Ascending aorta (tissue), 2 donors: ENCODE measurements at places on chromosomes 12 and 14. TPM values are rescaled to one million over a fixed set of nuclear protein-coding genes. Genes with fewer than 3 reads are reported as not detected.

DNA sequence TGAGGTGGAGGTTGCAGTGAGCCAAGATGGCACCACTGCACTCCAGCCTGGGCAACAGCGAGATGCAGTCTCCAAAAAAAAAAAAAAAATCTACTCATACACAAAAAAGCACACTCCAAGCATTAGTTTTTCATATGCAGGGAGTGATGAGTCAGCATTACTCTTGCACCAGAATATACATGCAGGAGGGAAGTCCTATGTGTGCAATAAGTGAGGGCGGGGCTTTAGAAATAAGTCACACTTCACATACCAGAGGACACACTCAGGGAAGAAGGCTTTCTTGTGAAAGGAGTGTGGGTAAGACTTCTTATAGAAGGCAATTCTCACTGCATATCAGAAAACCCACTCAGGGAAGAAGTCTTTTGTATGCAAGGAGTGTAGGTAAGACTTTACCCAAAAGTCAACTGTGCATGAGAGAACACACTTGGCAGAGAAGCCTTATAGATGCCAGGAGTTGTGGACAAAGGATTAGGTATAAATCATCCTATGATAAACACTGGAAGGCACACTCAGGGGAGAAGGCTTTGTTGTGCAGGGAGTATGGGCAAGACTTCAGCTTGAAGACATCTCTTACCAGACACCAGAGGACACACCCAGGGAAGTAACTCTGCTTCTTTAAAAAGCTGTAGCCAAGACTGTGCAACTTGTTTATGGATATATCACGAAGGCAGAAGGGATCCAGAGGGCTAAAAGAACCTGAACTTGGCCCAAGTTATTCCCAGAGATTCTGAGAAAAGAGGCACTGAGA, 50.5 kb downstream of the ATF7 start:
- no peak for DNase-seq

GRCh38 chr12:57905812-57906475, 35.4 kb upstream of the ATP23 start:
- no peak for DNase-seq

GRCh38 chr12:124864326-124864752, 675 bp upstream of the SCARB1 start:
- no peak for DNase-seq

GRCh38 chr12:76313299-76313698, 34.9 kb downstream of the BBS10 start:
- no peak for DNase-seq

DNA sequence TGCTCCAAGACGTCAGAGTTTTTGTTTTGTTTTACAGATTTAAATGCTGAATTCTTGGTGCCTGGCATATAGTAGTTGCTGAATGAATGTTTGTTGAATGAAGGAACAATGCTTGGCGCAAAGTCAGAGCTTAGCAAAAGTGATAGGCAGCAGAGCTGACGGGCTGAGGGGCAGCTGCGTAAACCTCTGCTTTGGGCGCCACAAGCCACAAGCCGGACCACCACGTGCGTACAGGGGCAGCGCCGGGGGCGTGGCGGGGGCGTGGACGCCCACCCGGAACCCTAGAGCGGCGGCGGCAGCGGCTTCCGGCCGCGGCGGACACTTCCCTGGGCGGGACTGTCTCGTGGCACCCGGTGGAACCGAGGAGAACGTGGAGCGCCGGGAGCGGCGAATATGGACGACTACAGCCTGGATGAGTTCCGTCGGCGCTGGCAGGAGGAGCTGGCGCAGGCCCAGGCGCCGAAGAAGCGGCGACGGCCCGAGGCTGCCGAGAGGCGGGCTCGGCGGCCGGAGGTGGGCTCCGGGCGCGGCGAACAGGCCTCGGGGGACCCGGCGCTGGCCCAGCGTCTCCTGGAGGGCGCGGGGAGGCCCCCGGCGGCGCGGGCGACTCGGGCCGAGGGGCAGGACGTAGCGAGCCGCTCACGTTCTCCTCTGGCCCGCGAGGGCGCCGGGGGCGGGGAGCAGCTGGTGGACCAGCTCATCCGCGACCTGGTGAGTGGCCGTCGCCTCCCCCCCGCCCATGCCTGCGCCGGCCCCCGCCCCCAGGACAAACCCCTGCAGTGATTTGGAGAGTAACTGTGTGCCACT, at the start of gene FBXW8:
FBXW8 (plus strand) TSS at position 306 of the 807 bp plus-strand sequence; CDS start at position 394, 88 bp downstream.
- peak; percentile 80 for DNase-seq

DNA sequence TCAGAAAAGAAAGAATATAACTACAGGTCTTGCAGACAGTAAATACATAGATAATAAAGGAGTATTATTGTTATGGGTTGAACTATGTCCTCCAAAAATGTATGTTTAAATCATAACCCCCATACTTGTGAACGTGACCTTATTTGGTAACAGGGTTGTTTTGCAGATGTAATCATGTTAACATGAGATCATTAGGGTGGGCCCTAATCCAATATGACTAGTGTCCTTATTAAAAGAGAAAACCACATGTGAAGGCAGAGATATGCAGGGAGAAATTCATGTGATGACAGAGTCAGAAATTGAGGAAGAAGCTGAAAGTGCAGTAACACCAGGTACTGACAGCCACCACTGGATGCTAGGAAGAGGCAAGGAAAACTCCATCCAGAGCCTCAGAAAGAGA, 29.0 kb downstream of the MAGOHB start:
- no peak for DNase-seq

DNA sequence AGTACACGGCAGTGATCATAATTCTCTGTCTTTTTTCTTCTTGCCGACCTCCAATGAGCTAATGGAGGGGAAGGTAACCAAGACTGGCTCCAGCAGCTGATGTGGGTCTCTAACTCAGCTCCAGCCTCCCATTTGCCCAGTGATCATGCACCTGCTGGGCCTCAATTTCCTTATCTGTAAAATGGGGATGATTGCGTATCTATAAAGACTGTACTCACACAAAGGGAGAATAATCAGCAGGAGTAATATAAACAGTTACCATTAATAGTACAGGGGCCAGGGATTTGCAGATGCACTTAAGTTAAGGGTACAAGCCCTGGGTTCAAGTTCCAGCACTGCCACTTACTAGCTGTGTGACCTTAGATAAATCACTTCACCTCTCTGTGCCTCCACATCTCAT, 204.9 kb upstream of the LHX5 start:
- DNase-seq, result no peak

DNA sequence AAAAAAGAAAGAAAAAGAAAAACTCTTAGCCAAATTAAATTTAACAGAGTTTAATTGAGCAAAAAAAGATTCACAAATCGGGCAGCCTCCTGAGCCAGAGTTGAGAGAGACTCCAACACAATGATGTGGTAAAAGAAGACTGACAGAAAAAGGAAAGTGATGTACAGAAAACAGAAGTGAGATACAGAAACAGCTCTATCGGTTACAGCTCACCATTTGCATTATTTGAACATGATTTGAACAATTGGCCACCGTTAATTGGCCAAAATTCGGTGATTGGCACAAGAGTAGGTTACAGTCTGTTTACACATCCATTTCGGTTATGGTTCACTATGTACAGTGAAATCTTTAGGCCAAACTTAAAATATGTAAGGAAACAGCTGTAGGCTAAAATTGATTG, 117.7 kb downstream of the SPTSSA start:
- DNase-seq, result no peak

DNA sequence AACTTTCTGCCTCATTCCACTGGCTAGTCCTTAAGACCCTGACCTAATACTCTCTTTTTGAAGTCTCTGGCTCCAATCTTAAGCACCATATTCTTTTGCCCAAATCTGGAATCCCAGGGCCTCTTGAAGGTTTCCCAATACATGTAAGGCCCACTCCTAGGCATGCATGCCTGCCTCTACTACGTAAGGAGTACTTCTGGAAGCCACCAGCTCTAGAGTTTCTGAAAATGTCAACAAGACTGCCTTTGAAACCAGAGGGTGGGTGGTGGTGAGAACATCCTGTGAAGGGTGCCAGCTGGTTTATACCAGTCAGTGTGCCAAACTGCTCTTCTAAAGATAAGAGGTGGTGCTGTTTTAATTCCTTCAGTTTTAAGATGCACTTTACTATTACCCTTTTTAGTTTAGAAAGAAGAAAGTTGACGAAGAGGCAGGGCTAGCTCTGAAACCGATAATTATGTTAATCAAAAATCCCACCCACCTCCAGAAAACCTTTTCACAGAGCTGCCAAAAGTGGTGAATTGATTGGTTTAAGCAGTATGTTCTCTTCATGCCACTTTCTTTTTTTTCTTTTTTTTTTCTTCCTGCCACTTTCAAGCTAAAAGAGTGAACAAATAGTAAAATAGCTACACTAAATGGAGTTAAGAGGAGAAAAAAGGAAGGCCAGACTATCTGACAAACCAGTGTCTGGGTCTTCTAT, 8.7 kb upstream of the WDR89 start:
- DNase-seq, result no peak

GRCh38 chr14:45057881-45058364, 26.0 kb upstream of the PRPF39 start:
- DNase-seq, result no peak

GRCh38 chr12:75482646-75483045, 2.1 kb downstream of the GLIPR1 start:
- no peak for DNase-seq

GRCh38 chr12:66397574-66398290, 95.4 kb downstream of the HELB start:
- no peak for DNase-seq

DNA sequence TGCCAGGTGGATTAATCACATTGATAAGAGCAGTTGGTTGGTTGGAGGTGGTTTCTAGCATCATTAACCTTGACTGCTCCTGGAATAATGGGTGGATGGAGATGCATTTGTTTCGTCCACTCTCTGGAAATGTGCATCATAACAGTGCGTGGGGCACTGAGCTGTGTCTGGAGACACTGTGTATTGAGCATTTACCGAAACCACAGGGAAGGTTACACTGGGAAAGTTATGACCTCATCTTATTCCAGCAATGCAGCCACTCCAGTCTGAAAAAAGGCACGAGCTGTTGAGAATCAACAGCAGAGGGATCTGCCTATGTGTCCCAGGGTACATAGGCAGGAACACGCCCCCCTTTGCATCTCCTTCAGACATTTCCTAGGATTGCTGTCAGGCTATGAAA, 27.2 kb downstream of the RNFT2 start:
- no peak for DNase-seq

DNA sequence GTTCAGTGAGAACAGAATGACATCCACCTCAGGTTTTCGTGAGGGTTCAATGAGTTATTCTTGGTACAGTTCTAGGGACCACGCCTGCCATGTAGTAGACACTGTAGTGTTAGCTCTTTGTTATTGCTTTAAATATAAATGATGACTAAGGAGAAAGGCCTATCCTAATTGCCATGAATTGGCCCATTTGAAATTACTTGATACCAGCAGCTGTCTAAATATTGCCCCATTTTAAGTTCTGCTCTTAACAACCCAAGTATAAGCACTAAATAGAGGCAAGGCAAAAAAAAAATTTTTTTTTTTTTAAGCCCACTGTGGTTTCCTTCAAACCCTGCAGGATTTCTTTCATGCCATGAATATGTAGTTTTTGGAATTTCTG, 84.5 kb downstream of the BORCS5 start:
- DNase-seq, result no peak

DNA sequence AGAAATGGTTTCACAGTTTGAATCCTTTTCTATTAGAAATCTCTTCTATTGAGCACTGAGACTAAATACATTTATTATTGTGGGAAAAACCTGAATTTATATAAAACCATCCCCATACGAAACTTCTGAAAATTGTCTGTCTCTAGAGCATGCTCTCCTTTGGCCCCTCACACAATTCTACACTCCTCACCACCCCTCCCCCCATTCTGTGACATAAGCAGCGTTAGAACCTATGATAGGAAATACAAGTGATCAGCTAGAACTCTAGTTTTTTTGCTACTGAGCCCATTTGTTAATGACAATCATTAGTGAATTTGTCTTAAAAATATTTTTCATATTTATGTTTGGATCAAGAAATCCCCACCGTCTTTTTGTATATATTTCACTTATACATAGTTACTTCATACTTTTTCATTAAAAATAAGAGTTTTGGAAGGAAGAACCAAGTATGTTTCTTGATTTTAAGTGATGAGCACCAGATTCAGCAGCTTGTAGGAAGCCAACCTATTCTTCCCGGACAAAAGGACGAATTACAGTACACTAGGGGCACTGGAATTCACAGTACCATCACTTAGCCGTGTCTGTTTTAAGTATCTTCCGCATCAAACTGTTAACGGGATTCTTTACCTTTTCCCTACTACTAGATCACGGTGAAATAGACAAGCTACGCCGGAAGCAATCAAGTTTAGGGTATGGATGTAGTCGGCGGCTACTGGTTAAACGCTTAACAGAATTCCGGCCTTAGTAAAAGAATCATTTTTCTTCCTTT, 724 bp downstream of the GTSF1 start:
- DNase-seq, result no peak

DNA sequence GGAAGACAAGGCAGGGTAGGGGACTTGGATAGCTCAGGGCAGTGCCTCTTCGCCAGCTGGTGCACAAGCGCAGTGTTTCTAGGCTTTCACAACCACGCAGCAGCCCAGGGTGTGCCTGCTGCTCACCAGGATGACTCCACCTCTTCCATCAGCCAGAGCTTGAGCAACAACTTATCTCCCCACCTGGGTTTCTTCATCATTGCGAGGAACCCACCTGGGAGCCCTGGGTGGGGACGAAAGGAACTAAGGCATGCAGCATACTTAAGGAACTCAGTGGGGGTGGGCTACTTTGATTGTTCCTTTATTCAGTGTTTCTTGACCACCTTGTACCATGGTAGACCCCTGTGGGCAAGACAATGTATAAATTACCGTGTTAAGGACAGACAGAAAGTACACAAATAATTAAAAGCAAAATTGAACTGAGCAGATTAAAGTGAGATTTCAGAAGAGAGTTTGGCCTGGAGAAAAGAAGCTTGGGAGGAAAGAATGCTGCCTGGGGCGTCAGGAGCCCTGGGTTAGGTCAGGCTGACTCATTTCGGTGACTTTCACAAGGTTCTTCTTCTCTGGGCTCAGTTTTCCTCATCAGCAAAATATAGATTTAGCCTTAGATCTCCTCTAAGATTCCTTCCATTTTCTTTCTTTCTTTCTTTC, 22.9 kb downstream of the KRT18 start:
- DNase-seq, result no peak

GRCh38 chr12:92988622-92989130, 59.6 kb upstream of the EEA1 start:
- DNase-seq, result no peak

DNA sequence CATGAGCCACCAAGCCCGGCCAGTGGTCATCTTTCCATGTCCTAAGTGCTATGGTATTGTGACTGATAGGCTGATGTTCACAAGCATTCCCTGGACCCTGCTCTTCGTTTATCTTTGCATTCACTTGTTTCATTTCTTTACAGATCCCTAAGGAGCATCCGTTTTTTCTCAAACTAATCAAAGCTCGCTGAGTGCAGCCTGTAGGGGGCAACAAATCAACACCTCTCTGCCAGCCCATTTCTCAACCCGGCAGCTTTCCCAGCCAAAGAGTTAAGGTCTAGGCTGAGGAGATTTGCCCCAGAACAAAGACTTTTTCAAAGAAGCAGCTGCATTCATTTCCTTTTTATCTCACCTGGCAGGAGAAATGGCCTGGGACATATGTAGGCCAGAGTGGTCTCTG, 12.1 kb downstream of the SIRT4 start:
- DNase-seq, result no peak

The GLT8D2 gene
- 72.3 TPM for total RNA-seq

The KRT76 gene
- total RNA-seq, result not detected

The TRPV4 gene
- not detected for total RNA-seq

The EFS gene
- 38.1 TPM for total RNA-seq

The CMA1 gene
- total RNA-seq, result not detected

The SOAT2 gene
- total RNA-seq, result not detected

The VDR gene
- 13.1 TPM for total RNA-seq

The MOK gene
- total RNA-seq, result 17.6 TPM

The CD27 gene
- not detected for total RNA-seq

The RASAL1 gene
- total RNA-seq, result 0.64 TPM

The HCAR3 gene
- total RNA-seq, result not detected

The GIT2 gene
- total RNA-seq, result 44.9 TPM

The MAX gene
- 26.8 TPM for total RNA-seq

The PRPH gene
- not detected for total RNA-seq

The SERPINA3 gene
- 207 TPM for total RNA-seq

The MYH6 gene
- not detected for total RNA-seq
